ENCODE measurements at places on chromosomes 7 and 10.

- DNase-seq: no peak
Measured at GRCh38 chr10:689452-690371, at the start of gene DIP2C. TSS of gene DIP2C (minus strand) at chr10:689668. CDS start at chr10:689578, 90 bp downstream.

GRCh38 chr7:112006071-112006470 is 200.1 kb downstream of the DOCK4 start:
- DNase-seq: no peak

GRCh38 chr7:149883452-149883861 is 9.7 kb downstream of the ATP6V0E2 start:
- DNase-seq: peak; percentile 52

GRCh38 chr10:132477066-132477397 is 60.6 kb upstream of the INPP5A start:
- no peak for DNase-seq

DNA sequence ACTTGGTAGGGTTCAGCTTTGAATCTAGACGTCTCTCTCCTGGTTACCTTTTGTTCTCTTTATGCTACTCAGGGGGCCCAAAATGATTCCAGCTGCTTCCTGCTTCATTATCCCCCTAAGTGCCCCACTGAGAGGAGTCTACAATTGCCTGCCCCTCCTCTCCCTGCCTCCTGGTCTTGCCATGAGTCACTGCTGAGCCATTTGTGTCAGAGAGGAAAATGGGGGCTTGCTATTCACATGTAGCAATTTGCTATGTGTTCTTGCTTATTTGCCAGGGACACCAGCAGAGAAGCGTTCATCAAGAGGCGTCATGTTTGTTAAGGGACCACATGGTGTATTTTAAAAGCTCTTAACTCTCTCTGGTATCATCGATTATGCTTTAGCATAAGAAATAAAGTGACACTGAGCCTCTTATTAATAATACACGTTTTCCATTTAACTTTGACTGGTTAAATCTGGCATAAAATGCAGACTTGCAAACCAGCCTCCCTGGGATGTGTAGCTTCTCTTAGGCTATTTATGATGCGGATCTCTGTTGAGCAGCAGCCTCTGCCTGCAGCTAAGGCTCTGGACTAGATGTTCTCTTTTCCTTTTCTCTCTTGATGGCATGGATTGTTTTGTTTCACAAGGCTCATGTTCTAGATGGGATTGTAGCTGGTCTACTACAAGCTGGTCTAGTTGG is 239.3 kb downstream of the AUTS2 start:
- no peak for DNase-seq

DNA sequence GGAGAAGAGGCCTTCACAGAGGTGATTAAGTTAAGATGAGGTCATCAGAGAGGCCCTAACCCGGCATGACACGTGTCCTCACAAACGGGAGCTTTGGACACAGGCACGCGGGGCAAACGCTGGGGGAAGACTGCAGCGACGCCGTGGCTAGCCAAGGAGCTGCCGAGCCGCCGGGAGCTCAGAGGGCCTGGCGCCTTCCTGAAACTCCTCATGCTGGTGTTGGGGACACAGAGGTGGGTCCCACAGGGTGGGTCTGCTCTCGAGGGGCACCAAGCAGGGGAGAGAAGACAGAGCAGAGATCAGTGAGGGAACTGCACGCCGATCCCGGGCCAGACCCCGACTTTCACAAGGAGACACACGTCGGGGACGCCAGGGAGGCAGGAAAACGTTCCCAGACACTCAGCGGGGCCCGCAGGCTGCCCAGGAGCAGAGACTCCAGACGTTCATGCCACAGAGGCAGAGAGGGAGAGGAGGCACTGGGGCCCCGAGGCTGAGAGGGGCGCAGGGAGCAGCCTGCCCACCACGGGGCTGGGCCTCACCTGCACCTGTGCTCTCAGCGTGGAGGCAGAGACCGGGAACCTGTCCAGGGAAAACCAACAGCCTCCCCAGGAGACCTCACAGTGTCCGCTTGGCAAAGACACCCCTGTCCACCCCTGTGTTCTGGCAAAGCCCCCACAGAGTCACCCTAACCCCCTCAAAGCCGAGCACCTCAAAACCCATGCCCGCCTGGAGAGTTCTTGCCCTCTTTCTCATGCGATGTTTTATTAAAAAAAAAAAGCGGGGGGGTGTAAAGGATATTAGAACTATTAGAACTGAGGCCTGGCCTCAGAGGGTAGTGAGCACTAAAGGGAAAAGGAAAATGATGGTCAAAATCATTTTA is 103.8 kb downstream of the PDGFA start:
- no peak for DNase-seq

DNA sequence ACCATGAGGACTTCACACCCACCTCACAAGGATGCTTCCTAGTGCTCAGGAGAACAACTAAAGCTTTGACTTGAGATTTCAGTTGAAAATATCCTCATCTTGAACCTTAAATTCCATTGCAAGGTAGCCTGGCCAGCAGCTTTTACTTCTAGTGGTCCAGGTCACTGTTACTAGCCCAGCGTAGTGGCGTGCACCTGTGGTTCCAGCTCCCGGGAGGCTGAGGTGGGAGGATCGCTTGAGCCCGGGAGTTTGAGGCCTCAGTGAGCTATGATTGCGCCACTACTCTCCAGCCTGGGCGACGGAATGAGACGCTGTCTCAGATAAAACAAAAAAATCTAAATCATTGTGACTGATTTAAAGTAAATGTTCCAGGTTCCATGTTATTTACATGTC is 28.3 kb upstream of the PRKAR1B start:
- DNase-seq: no peak

DNA sequence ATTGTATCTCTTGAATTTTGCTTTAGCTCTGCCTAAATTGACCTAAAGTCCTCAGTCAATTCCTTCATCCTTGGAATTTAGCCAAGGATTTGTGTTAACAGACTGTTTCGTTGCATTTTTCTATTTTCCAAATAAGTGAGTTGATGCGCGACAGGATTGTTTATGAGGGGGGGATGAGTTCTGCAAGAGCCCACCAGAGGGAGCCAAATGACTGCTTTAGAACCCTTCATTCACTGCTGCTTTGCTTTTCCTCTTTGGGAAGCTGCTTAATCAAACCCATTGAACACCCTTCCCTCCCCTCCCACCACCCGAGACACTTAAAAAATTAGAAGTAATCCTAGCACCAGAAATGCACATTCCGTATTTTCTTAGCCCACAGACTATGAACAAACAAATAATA is 33.7 kb upstream of the PTF1A start:
- peak; percentile 22 for DNase-seq

GRCh38 chr10:19719284-19719683 is 96.9 kb upstream of the PLXDC2 start:
- DNase-seq: no peak

DNA sequence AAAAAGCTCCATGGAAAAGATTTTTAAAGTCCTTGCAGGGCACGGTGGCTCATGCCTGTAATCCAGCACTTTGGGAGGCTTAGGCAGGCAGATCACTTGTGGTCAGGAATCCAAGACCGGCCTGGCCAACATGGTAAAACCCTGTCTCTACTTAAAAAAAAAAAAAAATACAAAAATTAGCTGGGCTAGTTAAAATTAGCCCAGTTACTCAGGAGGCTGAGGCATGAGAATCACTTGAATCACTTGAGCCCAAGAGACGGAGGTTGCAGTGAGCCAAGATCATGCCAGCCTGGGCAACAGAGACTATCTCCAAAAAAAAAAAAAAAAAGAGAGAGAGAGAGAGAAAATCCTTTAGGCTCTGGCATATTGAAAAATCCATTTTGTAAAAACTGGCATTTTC is 61.9 kb downstream of the CCDC6 start:
- DNase-seq: no peak

GRCh38 chr10:132547421-132547861 is 9.9 kb downstream of the INPP5A start:
- DNase-seq: no peak

DNA sequence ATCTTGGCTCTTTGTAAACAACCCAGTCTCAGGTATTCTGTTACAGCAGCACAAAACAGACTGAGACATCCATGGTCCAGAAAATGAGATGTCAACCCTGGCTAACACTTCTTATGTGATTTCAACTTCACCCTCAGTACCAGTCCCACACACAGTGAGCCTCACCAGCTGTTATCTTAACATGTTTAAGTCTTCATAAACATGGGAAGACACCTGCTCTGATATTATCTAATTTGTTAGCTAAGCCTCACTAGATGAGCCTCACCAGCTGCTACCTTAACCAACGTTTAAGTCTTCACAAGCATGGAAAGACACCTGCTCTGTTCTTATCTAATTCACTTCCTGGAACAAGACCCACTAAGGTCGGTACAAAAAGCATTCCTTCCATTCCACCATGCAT is 130.8 kb downstream of the CALN1 start:
- DNase-seq: no peak

DNA sequence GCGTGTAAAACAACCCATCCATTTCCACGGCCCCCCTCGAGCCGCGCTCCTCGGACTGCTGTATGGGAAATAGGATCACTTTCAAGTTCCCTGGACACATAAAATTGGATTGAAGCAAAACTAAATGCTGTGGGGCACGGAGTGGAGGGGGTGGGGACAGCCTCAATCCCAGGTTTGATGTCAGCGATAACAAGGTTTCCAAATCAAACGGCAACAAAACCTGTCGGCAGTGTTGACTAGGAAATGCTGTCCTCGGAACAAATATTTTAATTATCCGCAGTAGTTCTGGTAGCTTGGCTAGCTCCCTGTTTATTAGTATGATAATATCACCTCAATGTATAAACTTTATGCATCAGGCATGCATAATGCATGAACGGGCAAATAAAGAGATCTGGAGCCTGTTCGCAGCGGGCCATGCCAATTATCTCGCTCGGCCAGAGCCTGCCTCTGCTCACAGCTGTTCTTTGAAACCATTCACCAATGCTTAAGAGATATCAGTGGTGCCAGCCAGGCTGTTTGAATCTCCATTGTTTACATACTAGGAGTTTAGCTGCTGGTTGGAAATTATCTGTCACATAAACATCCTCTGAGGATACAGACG is 161.1 kb downstream of the PAXIP1 start:
- DNase-seq: no peak

DNA sequence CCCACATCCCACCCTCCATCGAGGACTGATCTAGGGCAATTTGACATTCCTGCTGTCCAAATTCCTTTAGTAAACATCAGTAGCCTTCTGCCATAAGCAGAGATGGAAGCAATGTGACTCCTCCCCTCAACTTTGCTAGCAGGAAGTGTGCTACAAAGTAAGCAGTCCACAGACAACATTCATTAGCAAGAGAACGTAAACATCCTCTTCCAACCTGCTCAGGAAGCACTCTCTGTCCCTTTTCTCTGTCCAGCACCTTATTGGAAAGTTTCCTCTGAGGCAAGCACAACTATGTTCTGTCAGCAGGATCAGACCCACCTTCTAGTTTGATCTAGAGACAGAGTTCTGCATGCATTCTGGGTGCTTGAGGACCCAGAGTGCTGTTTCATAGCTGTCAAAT is 48.1 kb upstream of the LRGUK start:
- no peak for DNase-seq

DNA sequence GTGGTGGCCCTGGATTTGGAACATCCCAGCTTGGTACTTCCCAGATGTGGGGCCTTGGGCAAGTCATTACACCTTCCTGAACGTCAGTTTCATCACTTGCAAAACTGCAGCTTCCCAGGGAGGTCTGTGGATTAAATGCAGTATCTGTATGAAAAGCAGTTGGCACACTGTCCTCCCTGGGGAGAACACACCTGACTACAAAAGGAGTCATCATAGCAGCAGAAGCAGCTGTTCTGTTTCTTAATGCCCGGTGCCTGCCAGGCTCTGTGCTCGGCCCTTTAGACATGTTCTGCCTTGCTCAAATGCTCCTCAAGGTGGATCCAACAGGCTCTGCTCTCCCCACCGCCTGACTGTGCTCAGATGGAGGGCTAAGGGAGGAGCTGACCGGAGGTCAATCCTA is 31.0 kb downstream of the CDCA7L start:
- DNase-seq: no peak

DNA sequence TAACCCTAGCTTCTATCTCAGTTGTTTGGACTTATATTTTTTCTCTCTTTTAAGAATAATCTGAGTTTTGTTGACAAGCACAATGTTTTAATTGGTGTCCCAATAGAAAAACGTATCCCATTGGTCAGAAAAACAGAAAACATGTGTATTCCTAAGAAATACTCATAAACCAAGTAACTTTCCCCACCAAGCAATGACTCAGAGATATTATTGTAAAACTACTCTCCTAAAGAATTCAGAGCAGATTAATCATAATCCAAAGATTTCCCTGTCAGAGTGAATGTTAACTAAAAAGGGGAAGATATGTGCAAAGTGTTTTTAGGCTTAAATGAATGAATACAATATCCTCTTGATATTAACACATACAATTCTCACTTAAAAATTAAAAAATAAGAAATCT is 29.4 kb upstream of the MBL2 start:
- DNase-seq: no peak

GRCh38 chr7:138008588-138009349 is 6.9 kb upstream of the CREB3L2 start:
- peak; percentile 14 for DNase-seq

- DNase-seq: no peak
Measured at GRCh38 chr7:69199661-69200060, 398.6 kb upstream of the AUTS2 start.

GRCh38 chr10:34156781-34157425 is 658.2 kb downstream of the PARD3 start:
- DNase-seq: no peak

GRCh38 chr10:114642729-114643128 is 15.3 kb downstream of the ABLIM1 start:
- DNase-seq: no peak

- no peak for DNase-seq
Measured at GRCh38 chr7:151699928-151700319, 177.0 kb downstream of the PRKAG2 start.

- no peak for DNase-seq
Measured at GRCh38 chr10:114095559-114096337, 52.1 kb downstream of the ADRB1 start.

DNA sequence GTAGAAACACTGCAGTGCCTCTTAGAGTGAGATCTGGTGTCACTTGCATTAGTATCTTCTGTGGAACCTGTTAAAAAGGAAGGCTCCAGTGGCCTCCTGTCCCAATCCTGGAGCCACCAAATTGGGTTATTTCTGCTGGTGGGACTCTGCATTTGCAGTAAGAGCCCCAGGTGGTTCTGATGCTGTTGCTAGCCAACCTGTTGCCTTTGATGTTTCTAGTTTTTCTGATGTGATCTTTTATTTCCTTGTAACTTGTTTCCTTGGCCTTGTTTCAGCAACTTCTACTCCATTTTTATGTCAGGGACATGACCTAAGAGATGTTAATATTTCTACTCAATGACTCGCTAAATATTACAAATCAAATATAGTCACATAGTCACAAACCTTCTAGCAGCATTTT is 12.5 kb upstream of the STN1 start:
- DNase-seq: no peak

- DNase-seq: no peak
Measured at GRCh38 chr10:112250555-112250954, 32.6 kb upstream of the TECTB start.

- no peak for DNase-seq
Measured at GRCh38 chr10:30959836-30960210, 71.8 kb downstream of the ZNF438 start.
